Vagina (tissue), 2 donors: ENCODE measurements at places on chromosomes 6 and 20. TPM values are rescaled to one million over a fixed set of nuclear protein-coding genes. Genes with fewer than 3 reads are reported as not detected.

Gene ADGRF5
- 10.3 TPM for total RNA-seq

DNA sequence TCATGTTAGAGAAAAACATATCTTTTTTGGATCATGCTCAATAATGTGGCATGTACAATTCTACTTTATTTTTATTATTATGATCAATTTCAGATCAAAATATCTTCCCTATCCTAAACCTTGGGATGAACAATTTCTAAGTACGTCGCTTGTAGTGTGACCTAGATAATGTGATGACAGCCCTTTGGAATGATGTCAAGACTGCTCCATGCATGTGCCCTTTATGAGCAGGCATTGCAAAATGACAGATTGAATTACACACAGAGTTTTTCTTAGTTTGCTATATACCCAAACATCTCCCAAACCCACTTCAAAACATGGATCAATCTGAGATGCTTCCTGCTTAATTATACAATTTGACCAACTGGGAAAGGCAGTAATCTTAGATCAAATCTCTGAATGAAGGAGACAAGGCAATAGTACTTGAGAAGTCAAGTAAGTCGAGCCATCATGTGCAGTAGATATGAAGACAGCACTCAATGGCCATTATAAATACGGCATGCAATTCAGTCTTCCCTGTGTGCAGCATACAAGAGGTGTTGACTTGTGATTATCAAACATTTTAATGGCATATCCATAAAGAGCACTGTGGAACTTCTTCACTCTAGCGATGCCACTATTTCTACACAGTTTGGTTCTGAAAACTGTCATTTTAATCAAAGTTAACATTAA, 294.8 kb downstream of the RNF144B start:
- no peak for DNase-seq

GRCh38 chr20:63695424-63696305, 787 bp upstream of the TNFRSF6B start:
- DNase-seq = no peak

DNA sequence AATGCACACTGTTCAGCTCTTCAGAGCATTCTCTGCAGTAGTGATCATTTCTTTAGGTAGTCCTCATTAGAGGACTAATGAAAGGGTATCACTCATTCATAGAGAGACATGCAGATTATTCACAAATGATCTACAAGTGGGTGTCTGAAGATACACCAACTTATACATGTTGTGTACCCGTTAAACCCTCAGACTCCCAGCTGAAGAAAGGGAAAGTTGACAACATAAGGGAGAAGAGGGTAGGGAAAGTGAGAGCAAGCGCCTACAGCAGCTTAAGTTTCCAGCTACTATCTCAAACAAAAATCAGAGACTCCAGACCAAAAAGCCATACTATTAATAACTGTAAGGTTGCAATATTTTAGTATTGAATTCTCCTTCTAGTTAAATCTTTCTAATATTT, 37.1 kb downstream of the FAXC start:
- no peak for DNase-seq

- DNase-seq = no peak
Observed at GRCh38 chr20:18727032-18727508, 86.5 kb upstream of the SCP2D1 start.

Gene THBS2
- 86.4 TPM for total RNA-seq

Gene CNKSR3
- total RNA-seq = 7.4 TPM

Gene FILIP1
- 3.2 TPM for total RNA-seq

Gene NELFCD
- 85.7 TPM for total RNA-seq

GRCh38 chr20:63580796-63581461, 6.9 kb upstream of the HELZ2 start:
- no peak for DNase-seq

Gene OR10C1
- not detected for total RNA-seq

DNA sequence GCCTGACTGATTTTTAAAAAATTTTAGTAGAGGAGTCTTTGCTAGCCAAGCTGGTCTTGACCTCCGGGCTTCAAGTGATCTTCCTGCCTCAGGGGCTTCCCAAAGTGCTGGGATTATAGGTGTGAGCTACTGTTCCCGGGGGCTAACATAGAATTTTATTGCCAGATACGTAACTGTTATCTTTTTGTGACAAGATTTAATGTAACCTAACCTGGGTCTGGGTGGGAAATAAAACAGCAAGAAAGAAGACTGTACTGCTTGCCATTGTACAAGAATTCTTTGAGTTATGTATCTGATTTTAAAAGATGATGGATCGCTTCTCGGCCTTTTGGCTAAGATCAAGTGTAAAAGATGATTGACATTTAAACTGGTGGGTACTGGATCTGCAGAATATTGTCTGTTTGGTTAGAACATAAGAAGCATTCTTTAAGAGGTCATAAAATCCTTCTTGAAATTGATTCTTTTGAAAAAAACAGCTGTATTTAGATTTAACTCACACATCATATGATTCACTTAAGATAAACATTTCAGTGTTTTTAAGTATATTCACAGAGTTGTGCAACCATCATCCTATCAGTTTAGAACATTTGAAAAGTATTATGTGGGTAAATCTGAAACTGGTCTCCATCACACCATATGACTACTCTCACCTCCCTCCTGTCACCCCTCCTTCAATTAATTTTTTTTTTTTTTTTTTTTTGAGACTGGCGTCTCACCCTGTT, 21.6 kb downstream of the TPX2 start:
- DNase-seq = no peak

DNA sequence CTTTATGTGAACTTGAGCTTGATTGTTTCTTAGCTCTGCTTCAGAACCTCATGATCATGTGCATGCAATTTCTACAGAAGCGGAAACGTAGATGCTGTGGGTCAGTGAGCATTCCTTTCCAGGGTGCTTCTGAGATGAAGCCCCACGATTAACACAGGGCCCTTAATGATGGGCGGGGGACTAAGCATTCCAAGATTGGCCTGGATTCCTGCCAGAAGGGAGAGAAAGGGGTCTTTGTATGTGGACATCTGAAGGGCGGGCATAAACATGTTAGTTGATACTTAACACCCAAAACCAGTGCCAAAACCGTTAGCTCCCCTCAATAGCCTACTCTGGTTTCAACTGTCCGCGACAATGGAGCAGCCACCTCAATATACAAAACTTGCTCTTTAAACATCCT, 46.9 kb upstream of the POU3F2 start:
- no peak for DNase-seq

Gene SIRPG
- total RNA-seq = not detected

DNA sequence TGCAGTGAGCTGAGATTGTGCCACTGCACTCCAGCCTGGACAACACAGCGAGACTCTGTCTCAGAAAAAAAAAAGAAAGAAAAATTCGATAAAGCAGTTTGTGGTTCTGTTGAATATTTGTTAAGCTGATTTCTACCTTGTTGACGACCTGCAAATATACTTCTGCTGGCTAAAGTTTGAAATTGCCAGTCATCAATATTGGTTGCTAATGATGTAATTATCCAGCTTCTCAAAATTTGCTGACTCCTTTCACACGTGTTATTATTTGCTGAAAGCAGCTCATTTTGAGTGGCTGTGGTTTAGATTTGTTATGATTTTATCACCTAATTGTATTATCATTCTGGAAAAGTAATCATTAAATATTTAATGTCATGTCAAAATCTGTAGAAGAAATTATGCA, 774.3 kb downstream of the QKI start:
- DNase-seq = no peak

- peak; percentile 91 for DNase-seq
Observed at GRCh38 chr6:32854376-32855178, 585 bp downstream of the PSMB9 start.

Gene MYMX
- total RNA-seq = not detected

- DNase-seq = no peak
Observed at GRCh38 chr20:53395188-53395923, 198.3 kb downstream of the ZNF217 start.

GRCh38 chr6:29967379-29968010, 25.2 kb downstream of the HLA-A start:
- DNase-seq = no peak

DNA sequence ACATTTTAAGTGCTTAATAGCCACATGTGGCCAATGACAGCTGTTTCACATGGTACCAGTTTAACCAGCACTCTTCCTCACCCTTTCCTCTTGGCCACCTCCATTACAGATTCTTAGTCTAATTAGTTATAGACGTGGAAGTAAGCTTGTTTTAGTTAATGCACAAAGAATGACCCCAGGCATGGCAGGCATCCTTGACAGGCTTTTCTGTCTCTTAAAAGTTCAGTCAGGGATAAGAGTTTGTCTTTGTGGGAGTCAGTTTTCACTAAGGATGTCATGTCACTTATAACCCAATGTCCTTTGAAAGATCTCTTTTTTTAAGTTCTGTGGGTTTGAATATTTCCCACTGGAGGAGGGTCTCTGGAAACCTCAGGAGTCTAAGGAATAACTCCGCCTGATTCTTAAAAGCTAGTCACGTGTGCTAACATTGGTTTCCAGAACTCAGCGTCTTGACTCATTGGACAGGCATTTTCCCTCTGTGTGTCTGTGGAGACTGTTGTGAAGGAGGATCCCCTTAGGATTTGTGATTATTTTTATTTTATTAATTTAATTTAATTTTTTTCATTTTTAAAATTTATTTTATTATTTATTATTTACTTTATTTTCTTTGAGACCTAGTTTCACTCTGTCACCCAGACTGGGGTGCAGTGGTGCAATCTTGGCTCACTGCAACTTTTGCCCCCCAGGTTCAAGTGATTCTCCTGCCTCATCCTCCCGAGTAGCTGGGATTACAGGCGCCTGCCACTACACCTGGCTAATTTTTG, 171.4 kb downstream of the ZFAND3 start:
- no peak for DNase-seq

DNA sequence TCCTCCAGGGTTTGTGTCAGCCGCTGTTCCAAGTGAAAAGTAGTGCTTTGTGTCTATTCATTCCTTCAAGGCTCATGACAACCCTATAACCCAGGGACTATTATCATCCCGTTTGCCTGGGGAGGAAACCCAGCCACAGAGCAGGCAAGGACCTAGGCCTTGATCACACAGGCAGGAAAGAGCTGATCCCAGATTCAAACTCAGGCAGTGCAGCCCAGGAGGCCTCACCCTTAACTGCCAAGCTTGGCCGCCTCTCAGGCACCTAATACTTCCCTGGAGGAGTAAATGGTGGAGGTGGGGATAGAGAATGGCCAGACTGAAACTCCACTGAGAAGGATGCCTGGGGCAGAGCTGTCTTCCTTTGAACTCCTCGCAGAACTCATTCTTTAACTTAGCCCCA, 215.1 kb upstream of the QKI start:
- DNase-seq = no peak
